ENCODE measurements at places on chromosomes 7 and 10.
A peak's percentile ranks its signal among the peaks of the same experiment; 100 is the strongest.

GRCh38 chr10:91024541-91024940, 103.7 kb upstream of the ANKRD1 start:
- DNase-seq = no peak

- no peak for DNase-seq
Measured at GRCh38 chr7:101560856-101561255, 68.2 kb downstream of the MYL10 start.

- no peak for DNase-seq
Measured at GRCh38 chr10:33376976-33377657, 42.6 kb upstream of the NRP1 start.

- no peak for DNase-seq
Measured at GRCh38 chr7:154686305-154686704, 316.6 kb downstream of the PAXIP1 start.

DNA sequence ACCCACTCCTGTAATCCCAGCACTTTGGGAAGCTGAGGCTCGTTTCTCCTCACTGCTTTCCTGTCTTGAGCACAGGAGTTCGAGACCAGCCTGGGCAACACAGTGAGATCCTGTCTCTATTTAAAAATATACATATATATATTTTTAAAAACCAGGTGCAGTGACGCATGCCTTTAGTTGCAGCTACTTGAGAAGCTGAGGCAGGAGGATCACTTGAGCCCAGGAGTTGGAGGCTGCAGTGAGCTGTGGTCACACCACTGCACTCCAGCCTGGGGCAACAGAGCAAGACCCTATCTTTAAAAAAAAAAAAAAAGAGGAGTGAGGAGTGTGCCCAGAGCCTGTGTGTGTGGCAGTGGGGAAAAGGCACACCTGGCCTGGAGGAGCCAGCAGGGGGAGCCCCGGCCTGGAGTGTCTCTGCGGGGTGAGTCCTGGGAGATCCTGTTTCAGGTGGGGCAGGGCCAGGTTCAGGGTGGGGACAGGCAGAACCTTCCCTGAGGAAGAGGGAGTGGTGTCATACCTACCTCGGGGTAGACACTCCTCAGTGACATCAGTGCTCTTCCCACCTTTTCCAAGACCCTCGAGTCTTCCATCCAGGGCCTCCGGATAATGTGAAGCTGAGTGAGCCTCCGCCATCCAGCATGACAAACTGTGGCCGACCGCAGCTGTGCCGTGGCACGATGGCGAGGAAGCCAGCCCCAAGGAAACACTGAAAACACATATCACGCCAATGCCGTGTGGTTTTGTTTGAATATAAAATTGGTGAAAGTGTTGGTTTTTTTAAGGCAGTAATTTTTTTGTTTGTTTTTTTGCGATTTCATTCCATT, 9.0 kb upstream of the ARPC1B start:
- DNase-seq = peak; percentile 38

DNA sequence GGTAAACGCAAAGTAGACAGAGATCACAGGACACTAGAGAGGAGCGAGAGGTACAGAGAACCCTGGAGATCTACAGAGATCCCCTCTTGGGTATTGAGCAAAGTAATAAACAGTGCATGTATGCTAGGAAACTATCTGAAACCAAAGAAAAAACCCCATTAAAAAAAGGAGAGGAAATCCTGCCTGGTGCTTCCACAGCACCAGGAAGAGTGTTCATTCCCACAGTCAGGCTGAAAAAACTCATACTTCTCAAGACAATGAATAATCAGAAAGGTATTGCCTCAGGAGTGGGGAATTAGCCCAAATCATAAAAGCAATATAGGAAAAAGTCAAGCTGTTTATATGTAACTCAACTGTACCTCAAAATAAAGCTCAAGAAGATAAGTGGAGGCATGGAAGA, 59.1 kb downstream of the ANKRD26 start:
- DNase-seq = no peak

DNA sequence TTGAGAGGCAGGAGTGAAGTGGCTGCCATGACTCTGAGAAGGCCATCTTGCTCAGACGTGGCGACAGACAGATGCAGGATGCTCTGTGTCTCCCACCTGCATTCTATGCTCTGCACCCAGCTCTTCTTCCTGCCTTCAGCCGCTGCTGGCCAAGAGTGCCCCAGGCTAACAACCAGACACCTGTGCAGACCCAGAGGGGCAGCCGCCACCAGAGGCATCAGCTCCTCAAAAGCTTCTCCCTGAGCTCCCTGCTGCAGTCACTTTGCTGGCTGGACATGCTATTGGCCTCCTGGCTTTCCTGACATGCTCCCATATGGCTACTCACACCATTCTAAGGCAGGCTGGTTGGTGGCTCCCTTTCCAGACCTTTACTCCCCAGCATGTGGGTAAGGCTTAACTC, 70.6 kb upstream of the GRB10 start:
- no peak for DNase-seq

GRCh38 chr10:43396928-43397624, 11.9 kb downstream of the HNRNPF start:
- DNase-seq = peak; percentile 46

GRCh38 chr10:124517461-124517860, 55.8 kb downstream of the LHPP start:
- no peak for DNase-seq

DNA sequence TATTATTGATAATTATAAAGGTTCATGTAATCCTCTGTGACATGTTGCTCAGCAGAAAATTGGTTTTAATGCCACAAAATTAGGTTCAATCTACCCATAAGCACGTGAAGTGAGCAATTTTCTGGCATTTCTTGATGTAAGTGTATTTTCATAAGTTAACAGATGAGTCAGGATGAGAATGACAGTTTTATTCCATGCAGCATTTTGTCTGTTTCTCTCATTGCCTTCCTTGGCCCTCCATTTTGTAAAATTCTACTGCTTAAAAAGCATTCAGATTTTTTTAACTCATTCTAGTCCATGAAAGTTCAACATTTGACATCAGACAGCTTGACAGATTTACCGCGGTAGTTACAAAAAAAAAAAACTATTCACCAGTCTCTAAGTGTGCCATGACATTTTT, 4.0 kb upstream of the GFRA1 start:
- no peak for DNase-seq

- DNase-seq = no peak
Measured at GRCh38 chr10:48648172-48648942, 36.3 kb upstream of the WDFY4 start.

DNA sequence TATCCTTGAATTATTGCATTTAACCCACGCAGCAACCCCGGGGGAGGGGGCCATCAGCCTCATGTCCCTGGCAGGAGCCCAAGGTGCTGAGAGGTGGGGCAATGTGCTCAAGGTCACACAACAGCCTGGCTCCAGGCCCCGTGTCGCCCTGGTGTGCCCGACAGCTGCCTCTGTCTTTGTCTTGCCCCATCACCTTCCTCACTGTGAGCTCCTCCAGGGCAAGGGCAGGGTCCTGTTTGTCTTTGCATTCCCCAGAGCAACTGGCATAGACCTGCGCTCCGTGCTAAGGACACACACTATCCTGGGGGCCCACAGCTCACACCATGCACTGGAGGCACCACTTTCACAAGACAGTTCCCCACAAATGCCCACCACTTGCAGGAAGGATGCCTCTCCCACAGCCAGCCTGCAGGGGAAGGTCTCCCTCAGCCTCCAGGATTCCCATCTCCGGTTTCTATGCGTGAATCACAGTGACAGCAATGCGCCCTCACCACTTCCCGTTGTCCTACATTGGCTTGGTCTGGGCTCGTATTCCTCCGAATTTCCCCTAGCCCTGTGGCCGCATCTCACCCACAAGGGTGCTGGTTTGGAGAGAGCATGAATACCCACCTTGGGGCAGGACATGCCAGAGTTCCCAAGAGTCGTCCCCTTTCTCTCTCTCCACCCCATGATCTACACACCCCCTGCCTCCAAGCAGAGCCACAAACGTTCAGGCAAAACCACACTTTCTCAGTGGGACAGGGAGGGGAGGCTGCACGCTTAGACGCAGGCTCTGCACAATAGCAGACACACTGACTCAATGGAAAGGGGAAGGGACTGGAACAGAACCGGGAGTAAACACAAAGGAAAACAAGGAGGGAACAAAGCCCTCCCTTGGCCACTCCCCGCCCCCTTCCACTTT, 10.3 kb downstream of the ITPRIP start:
- no peak for DNase-seq
